Skeletal muscle cell (primary cell): ENCODE measurements at places on chromosomes 7 and 10.

DNA sequence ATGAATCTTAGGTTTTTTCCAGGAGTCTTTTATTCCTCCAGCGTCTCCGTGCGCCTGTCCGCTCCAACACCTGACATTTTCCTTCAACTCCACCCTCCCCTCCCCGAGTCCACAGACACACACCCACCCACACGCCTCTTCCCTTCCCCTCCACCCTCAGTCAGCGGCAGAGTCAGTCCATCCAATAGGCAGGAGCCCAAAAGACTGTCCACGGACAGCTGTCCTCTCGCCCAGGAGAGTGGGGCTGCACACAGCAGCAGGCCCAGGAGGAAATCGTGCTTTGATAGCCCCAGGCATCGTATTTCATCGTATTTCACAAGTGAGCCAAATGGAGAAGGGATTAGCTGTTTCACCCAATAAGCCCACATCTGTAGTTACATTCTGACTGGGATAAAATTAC lies 285.1 kb downstream of the ZEB1 start:
- peak; percentile 73 for DNase-seq

DNA sequence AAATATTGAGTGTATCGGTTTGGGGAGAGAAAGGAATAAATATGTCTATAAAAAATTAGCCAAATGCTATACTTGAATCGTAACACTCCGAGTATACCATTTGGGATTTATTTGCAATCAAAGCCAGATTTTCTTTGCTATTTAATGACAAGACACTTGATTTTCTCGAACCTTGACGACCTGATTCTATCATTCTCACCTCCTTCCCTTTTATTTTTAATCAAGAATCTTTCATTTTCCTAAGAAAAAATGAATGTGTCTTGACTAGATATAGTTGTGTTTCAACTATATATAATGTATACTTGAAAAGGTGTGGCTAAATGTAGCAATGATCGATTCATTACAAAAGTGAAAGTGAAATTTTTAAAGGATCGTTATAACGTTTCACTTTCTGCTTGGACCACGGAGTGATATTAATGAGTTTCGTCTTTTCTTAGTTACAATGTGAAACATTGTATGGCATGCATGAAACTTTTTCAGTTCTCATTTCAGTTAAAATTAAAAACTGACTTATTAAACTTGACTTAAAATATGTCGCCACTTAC lies 562 bp downstream of the NUB1 start:
- DNase-seq: no peak

DNA sequence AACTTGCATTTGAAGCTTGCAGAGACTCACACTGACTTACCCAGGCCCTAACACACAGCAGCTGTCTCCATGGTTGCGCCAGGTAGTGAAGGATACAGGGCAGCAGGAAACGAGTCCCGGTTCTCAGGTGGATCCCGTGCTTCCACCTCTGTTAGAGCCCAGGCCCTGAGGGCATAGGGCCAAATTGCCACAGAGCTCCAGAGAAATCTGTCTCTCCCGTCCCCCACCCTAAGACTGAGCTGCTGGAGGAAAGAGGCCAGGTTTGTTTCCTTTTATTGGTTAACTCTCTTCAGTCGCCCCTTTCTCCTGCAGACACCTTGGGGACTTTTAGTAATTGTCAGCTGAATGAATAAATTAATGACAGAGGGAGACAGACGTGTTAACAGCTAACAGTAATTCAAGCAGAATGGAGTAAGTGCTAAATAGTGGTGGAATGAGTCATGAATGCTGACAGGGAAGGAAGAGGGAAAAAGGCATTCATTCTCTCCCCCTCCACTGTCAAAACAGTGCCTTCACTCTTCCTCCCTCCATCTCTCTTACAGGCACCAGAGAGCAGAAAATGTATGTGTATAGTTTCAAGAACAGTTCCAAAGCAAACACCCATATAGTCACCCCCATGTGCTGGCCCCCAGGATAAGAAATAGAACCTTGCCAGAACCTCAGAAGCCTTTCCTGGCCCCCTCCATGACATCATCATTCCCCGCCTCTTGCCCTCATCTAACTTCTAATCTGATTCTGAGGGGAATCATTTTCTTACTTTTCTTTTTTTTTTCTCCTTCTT lies 16.8 kb upstream of the DLG5 start:
- peak; percentile 83 for DNase-seq

DNA sequence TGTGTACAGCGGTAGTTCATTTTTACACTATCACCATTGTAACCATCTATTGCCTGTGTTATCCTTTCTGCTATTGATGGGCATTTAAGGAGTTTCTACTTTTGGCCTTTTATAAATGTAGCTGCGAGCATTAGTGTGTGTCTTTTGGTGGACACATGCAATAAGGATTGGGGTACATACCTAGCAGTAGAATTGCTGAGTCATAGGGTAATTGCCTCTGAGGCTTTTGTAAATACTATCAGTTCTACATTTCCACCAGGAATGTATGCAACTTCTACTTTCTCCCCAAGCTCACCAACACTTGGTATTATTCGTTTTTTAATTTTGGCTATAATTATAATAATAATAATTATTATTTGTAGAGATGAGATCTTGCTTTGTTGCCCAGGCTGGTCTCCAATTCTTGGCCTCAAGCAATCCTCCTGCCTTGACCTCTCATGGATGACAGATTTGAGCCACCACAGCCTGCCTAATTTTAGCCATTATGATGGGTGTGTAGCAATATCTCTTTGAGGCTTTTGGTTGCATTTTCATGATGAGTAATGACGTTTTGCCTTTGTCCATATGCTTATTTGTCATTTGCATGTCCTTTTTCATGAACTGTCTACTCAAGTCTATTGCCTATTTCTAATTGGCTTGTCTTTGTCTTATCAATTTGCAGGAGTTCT lies 277.0 kb downstream of the ACTR3B start:
- DNase-seq: no peak

DNA sequence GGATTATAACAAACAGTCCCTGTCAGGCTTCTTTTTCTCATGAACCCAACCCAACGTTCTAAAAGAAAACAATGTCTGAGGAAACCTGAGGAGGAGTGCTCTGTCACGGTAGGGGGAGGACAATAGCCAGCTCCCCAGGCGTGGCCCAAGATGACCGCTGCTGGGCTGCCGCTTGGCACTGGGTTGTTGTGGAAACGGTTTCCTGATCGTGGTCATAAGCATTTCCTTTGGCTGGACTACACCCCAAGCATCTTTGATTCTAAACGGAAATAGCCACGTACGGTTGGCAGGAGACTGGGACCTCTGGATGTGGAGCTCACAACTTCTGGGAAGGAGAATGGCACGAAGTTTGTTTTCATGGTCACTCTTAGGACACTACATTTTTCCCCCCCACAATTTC lies 30.4 kb upstream of the DMBT1 start:
- no peak for DNase-seq
